ENCODE measurements at places on chromosomes 4 and X.

- DNase-seq: no peak
These were observed 51.2 kb downstream of the IRF2 start for GRCh38 chr4:184423003-184423686.

DNA sequence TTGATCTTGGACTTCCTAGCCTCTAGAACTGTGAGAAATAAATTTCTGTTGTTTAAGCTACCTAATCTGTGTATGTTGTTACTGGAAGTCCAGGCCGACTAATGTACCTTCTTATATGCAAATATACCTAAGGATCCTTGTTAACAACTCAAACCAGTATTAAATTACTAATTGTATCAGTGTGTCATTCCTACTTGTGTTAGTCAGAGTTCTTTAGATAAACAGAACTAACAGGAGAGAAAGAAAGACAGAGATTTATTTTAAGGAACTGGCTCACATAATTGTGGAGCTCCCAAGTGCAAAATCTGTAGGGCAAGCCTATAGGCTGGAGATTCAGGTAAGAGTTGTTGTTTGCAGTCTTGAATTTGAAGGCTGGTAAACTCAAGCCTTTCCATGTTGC, 120.0 kb downstream of the ADGRL3 start:
- DNase-seq: no peak

DNA sequence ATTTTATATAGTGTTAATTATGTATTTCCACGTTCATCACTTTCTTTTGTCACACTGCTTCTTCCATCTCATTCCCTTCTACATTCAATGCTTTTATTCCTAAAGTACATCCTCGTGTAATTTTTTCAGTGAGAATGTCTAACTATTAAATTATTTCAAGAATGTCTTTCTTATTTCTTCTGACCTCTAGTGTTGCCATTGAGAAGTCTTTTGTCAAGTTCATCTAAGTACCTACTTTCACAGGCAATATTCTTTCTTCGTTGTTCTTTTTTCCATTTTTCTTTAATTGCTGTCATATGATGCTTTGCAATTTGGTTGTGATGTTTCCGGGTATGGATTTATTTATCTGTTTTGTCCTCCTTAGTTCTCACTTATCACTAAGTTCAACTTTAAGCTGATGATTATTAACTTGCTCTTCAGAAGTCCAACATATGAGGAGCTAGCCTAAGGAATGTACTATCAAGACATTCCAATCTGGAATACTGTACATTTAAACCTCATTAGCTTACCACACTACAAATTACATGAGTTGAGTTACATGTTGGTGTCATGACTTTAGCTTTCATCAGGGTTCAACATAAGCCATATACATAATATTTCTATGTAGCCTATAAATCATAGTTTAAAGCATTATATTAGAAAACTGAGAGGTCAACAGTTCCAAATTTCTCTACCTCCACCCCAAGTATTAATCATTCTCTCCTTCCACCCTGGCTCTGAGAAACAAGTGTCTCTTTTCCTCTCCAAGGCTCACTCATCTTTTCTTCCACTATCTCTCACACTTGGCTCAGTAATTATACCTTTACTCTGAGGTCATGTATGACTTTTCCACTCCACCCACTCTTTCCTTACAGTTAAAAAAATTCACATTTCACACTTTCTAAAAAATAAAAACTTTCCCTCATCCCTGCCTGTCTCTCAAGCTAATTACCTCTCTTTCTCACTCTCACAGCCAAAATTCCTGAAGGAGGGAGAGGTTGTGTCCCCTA, 81.5 kb downstream of the COX18 start:
- DNase-seq: no peak

GRCh38 chr4:105619188-105619931, 66.9 kb downstream of the ARHGEF38 start:
- DNase-seq: no peak

DNA sequence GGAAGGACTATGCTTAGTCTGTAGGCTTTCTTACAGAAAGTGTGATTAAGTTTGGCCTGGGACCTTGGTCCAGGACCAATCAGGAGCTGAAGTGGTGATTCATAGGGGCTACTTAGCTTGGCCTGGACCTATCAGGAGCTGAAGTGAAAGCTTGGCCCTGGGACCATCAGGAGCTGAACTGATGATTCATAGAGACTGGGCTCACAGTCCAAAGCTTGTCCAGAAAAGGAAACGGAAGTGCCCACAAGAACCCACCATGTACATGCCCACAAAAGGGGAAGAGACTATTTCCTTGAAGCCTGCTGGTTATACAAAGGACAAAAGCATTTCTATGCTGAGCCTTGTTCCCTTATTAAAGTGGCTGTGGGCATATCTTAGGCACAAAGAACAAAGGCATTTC, 12.6 kb downstream of the TENT5D start:
- DNase-seq: no peak

DNA sequence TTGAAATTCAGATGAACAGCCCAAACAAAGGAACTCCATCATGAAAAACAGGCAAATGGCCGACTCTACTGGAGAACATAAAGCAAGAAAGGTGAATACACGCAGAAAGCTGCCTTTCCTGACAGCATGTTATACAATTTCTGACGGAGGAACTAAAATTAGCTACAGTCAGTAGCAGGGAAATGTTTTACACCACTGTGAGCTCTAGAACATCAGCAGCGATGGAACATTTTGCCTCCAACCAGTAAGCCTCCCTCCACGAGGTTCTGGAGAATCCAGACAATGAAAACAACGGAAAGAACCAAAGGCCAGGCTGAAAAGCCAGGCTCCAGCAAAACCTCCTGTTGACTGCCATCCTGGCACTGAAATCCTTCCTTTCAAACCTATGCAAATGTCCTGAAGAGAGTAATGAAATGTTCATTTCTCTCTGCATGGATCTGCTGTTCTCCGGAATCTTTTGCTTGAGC, 78.9 kb downstream of the IRF2 start:
- no peak for DNase-seq

- no peak for DNase-seq
These were observed 86.7 kb downstream of the PSAPL1 start for GRCh38 chr4:7347981-7348380.

DNA sequence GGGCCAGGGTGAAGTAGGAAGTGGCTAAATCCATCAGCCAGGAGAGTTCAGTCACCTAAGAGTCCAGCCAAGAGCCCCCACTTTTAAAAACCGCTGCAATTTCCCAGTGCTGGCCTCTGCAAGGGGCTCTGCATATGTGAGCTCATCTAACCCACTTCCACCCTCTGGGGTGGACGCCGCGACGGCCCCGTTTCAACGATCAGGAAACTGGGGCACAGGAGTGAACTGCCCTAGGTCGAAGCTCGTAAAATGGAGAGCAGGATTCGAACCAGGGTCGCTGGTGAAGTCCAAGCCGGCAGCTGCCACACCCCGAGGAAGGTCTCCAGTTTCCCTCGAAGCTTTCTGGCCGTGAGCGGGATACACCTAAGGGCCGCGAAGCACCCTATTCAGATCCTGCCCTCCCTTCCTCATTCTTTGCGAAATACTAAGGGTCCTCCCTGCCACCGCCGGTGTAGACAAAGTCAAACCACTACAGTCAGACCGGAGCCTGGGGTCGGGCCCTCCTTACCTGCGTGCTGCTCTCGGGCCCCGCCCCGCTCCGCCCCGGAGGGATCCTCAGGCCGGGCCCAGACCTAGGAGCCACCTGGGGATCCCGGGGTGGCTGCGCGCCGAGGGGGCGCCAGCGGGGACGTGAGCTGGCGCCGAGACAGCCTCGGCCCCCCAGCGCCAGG, 446 bp downstream of the EVC2 start:
- DNase-seq: no peak

DNA sequence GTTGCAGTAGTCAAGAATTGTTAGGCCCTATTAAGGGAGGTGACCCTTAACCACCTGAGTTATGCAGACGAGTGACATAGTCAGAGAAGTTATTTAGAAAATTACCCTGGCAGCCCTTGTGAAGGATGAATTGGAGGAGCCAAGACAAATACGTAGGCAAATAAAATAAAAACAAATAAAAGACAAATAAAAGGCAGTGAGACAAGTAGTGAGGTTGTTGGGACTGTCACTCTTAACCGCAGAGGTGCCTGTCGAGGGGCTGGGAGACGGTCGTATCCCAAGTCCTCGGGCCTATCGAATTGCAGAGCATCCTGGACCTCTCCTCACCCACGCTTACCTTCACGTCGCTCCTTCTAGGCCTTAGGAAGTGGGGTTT, 58.0 kb upstream of the ZC4H2 start:
- DNase-seq: no peak

DNA sequence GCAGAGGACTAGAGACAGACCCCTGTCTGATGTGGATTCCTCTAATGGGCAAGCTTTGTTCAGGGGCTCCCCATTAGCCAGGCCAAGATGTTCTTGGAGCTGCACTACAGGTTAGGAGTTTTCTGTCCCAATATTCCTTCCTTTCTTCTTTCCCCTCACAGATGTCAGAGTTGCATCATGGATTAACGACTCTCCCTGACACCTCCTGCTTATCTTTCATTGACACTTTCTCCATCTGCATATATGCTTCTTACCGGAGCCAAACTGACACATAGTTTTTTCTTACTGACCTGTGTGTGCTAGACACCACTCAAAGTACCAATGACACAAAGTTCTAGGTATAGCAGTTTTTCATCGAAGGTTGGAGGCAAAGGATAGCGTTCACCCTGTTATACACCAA, 228.6 kb upstream of the HCCS start:
- no peak for DNase-seq

DNA sequence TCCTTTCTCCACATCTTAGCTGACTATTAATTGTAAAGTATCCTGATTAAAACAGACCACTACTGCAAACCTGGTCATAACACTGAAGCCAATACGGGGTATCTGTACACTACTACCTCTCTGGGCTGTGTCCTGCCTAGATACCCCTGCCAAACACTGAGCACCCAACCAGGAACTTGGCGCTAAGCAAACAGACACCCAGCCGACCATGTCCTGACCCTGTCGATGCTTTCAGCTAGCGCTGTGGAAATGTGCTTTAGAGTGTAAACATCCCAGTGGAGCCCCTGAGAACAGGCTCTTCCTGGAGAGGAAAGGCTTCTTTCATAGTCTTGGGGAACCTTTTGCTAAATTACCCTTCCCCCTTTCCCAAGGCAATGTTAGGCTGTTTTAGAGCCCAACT, 52.9 kb downstream of the CCNG2 start:
- DNase-seq: no peak

DNA sequence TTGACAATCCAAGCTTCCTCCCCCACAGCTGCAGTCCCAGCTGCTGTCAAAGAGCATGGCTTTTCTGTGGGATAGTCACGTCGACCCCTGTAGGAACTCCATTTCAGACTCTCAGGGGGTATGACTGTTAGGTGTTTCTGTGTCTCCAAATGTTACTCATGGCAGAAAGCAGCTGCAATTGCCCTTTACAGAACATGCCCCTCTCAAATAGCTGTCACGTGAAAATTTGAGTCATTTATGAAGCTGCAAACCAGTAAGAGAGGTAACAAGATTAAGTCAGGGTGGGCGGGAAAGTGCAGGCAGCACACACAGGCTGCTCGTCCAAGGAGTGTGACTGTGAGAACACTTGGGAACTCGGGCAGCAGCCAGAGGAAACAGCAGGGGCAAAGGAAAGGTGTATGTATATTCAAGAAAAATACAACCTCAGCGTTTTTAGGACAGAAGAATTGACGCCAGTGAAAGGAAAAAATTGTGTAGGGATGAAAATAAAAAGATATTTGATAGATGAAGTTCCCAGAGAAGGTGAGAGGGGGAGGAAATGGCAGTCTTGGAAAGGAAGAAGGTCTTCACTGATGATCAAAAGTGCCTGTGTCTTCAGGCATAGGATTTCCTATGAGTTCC, 66.5 kb upstream of the TMEM184C start:
- DNase-seq: no peak

- no peak for DNase-seq
These were observed 110.8 kb downstream of the AFAP1 start for GRCh38 chr4:7828793-7829301.

DNA sequence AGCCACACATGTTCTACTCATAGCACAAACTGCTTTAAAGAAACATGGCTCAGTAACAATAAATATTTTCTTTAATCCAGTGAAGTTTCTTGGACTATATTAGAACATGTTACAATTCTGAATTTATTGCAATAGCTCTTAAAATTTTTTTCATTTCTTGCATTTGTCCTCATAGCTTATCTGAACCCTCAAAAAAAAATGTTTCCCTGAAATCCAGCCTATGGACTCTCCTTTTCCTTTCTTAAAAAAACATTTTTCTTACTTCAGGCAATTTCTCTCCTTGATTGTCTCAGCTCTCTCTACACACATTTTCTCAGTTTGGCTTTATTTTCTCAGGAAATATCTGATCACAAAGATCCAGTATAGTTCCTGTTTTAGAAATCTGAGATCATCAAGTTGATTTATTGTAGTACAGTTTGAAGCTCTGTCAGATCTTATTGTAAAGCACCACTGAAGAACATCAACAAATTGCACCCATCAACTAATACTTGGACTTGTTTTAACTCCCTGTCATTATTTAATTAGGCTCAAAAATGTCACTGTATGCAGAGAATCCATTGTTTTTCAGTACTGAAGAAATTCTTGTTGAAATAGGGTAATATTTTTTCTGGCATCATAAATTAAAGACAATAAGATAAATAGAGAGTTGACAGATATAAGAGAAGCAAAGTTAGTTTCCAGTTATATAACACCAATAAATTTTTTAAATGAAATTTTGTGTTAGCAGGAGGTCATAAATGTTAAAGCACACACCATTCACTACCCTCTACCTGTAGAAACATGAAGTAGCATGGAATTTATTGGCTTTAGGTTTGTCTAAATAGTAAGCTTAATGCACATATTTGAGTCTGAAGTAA, 317.7 kb downstream of the ARHGAP24 start:
- DNase-seq: no peak

- peak; percentile 57 for DNase-seq
These were observed 88.0 kb downstream of the LEF1 start for GRCh38 chr4:108080747-108081146.

DNA sequence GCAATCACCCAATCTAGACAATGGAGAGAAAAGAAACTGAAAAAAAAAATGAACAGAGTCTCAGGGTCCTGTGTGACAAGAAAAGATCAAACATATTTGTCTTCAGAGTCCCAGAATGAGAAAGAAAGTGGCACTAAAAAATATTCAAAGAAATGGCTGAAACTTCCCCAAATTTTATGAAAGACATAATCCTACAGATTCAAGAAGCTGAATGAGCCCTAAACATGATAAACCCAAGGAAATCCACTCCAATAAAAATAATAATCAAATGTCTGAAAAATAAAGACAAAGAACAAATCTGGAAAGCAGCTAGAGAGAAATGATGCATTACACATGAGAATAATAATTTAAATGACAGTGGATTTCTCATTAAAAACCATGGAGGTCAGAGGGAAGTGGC, 130.3 kb upstream of the CITED1 start:
- no peak for DNase-seq

DNA sequence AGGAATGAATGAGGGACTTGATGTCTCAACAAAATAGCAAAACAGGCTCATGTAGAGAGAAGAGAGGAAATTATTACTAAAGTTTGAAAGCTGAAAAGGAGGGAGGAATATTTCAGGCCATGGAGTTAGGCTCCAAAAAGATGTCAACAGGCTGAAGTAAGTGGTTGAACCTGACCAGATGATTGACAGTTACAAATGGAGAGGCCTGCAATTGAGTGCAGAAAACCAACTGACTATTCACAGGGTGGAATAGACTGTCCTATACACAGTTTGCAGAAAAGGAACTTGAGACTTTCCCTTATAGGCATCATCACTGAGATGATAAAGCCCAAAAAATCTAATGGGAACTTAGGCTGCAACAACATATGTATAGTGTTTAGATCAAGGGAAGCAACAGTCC, 233.3 kb downstream of the AR start:
- DNase-seq: no peak

GRCh38 chr4:67918428-67918827, 34.6 kb upstream of the TMPRSS11D start:
- DNase-seq: no peak

Measured in activated naive CD8-positive, alpha-beta T cell treated with anti-CD3 and anti-CD28 coated beads, Interleukin-2, amount 10 ng/mL, durations not matched to agents 7 days and 5 days (primary cell).